Amniotic epithelial cell (primary cell): ENCODE measurements at places on chromosomes 2 and 18.
A peak's percentile ranks its signal among the peaks of the same experiment; 100 is the strongest.

DNA sequence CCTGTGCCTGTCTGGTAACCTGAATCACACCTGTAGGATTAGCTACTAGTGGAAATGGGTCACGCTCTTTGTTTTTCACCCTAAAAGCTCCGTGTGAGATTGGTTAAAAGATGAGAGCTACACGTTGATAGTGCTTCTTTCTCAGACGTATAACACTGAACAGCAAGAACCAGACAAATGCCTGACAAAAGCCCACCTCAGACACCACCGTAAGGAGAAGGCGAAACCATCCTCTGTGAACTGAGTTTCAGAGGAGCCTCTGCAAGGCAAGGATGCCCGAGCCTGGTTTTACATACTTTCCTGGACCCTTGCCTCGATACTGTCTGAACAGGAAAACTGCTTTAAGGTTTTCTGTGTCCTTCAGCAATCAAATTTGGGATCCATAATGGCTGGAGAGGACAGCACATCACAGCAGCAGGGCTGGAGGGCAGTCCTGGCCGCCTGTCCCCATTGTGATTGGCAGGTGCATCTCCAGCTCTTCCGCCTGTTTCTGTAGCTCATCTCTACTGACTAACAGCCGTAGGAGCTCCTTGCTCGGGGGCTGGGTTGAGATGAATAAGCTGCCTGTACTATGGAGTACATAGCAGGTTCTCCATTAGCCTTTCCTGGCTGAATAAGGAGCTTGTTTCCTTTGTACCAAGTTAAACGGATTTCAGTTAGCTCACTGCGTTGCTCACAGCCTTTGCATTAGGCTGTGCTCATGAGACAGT is 155.5 kb downstream of the MYT1L start:
- no peak for DNase-seq

- no peak for DNase-seq
Observed at GRCh38 chr18:24922491-24922890, 429.5 kb downstream of the ZNF521 start.

DNA sequence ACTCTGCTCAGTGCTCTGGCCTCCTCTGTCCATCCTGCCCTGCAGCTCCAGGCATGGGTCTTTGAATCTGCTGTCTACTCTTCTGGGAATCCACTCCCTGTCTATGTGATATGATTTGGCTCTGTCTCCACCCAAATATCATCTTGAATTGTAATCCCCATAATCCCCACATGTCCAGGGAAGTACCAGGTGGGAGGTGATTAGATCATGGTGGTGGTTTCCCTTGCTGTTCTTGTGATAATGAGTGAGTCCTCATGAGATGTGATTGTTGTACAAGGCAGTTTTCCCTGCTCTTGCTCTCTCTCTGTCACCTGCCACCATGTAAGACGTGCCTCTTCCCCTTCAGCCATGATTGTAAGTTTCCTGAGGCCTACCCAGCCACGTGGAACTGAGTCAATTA is 881.8 kb upstream of the ID2 start:
- no peak for DNase-seq

- no peak for DNase-seq
Observed at GRCh38 chr2:221895366-221896121, 323.4 kb upstream of the EPHA4 start.

DNA sequence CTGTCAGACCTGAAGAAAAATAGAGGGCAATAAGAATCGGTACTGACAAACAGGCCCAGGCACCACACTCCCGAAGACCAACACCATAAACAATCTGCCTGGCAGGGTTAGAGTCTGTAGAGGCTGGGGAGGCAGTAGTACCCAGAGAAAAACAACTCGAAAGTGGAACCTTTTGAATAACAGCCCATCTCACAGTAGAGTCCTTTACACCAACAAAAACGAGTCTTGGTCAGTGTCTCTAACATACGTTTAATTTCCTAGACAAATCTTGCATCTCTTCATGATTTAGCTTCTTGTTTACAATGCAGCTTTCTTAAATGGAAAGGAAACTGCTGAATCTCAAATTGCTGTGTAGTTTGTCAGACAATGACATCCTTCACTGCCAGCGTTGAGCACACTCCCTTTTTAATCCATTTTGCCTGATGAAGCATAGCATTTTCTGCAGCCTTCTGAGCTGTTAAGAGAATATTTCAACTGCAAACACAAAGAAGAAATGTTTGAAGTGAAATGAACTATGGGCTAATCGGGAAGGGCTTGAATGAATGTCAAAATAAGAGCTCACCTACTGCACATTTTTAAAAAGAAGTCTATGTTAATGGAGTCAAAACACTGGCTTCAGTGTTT is 73.1 kb upstream of the DSG1 start:
- DNase-seq = peak; percentile 71

DNA sequence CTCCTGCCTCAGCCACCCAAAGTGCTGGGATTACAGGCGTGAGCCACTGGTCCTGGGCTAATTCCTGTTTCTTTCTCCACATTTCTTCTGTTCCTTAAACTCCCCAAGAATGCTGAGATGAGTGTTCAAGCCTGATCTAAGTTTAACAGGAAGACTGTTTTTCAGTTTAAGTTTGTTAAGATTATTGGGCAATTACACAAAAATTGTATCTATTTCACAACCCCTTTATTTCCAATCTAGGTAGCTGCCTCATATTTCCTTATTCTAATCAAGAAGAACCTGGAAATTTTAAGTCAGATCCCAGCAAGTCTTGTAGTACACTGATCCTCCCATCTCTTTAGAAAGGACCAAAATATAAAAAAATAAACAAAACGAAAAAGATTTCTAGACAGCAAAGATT is 11.7 kb downstream of the SFT2D3 start:
- no peak for DNase-seq

DNA sequence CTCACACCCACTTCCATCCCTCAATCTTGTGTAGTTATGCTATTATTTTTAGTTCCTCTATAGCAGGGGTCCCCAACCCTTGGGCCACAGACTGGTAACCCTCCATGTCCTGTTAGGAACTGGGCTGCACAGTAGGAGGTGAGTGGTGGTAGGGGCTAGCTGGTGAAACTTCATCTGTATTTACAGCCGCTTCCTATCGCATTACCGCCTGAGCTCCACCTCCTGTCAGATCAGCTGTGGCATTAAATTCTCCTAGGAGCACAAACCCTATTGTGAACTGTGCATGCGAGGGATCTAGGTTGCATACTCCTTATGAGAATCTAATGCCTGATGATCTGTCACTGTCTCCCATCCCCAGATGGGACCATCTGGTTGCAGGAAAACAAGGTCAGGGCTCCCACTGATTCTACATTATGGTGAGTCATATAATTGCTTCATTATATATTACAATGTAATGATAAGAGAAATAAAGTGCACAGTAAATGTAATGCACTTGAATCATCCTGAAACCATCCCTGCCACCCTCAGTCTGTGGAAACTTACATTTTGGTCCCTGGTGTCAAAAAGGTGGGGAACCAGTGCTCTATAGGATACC is 1.6 kb upstream of the RAB11FIP5 start:
- DNase-seq = peak; percentile 72

GRCh38 chr2:202056611-202057010 is 16.4 kb upstream of the KIAA2012 start:
- no peak for DNase-seq

DNA sequence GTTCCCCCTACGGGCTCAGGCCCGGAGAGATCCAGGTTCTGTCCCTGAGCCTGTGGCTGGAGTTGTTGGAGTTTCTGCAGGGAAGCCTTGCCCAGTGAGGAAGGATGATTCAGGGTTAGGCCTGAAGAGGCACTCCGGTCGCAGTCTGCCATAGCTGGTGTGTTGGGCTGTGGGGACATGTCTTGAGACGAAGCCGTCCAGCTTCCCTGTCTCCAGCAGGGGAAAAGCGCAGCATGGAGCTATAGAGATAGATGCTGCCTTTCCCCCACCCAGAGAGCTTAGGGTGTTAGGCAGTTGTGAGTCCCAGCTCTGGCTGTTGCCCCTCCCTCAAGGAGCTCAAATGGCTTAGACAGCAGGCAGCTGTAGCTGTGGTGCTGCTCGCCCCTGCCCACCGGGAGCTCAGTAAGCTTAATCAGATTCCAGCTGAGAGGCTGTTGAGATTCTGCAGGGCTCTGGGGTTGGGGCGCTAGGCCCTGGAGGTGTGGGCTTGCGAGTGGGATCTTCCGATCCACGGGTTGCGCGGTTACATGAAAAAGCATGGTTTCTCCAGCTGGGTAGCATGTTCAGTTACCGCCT is 103.9 kb downstream of the PMAIP1 start:
- no peak for DNase-seq

- no peak for DNase-seq
Observed at GRCh38 chr2:147275943-147276342, 568.9 kb upstream of the ACVR2A start.

DNA sequence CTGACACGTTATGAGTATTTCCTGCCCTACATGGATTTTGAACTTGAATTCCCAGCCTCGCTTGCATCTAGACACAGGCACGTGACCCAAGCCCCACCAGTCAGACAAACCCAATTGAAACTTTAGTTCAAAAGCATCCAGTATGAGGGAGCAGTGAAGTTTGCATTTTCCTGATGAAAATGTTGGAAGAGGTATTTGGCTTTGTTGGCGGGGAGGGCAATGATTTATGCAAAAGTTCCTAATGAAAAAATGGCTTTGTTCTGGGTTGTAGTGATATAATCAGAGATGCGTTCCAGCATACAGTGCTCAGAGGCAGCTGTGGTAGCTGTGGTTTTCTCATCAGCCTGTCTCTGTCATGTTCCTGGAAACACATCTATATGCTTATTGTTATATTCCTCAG is 36.8 kb upstream of the CPS1 start:
- peak; percentile 30 for DNase-seq

DNA sequence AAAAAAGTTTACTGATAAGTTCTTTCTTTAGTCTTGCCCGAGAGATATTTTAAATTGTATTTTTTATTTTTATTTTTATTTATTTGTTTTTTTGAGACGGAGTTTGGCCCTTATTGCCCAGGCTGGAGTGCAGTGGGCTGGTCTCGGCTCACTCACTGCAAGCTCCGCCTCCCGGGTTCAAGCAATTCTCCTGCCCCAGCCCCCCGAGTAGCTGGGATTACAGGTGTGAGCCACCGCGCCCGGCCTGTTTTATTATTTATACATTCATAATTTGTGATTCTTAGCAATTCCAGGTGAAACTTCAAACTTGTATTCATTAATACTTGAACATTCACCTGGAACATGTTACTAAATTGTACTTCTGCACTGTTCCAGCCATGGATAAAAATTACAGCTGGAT is 2.9 kb downstream of the CREB1 start:
- no peak for DNase-seq

DNA sequence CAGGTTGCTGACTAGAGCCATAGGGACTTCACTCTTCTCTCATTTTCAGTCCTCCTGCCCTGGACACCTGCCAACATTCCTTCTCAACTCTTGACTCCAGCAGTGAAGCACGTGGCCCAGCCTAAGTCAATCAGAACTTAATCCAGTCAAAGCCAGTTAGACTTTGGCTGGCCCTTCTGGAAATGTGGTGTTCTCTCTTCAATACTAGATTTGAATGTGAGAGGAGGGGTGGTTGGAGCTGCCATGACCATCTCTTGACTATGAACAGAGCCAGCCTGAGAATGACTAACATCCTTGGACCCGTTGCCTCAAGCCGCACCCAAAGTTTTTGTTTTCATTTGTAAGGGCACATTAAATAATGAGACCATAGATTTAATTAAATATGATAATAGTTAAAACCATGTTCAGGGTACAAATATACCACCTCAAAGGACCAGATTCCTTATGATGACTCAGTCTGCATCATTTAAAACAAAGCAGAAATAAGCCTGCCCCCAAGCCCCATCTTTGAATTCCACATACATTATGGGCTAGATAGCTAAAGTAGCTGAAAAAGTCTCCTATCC is 49.7 kb upstream of the RASGRP3 start:
- DNase-seq = peak; percentile 76

GRCh38 chr2:51213826-51214225 is 181.9 kb upstream of the NRXN1 start:
- DNase-seq = no peak

DNA sequence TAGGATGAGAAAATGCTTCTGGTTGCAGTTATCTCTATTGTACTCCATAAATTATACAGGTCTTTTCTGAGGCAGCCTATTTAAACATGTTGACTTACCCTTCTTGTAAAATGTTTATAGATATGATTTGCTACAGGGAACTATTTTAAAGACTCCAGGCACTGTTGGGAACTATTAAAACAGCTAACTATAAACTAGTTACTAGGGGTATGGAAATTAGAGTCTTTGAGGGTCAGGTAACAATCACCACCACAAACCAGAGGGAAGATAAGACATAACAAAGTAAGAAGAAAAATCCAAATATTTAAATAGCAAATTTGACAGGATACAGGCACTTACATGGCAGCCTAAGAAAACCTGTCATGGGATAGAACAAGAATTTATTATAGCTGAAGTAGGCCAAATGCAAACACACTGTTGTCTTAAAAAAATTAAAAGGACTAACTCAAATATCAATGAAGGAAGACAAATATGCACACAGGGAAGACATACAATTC is 251.0 kb upstream of the CWC22 start:
- DNase-seq = no peak

DNA sequence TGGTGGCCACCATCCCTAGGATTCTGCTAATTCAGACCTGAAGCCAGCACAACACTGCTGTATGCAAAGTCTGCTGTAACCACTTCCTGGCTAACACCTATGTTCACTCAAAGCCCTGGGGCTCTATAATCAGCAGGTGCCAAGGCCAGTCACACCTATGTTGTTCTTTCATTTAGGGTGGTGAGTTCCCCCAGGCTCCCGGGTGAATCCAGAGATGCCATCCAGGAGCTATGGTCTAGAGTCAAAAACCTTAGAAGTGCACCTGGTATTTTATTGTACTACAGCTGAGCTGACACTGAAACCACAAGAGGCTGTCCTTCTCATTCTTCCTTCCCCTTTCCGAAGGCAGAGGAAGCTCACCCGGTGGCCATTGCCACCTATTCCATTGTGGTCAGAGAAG is 46.2 kb upstream of the CCDC141 start:
- DNase-seq = no peak

GRCh38 chr2:61763605-61764034 is 90.2 kb downstream of the FAM161A start:
- DNase-seq = peak; percentile 90

DNA sequence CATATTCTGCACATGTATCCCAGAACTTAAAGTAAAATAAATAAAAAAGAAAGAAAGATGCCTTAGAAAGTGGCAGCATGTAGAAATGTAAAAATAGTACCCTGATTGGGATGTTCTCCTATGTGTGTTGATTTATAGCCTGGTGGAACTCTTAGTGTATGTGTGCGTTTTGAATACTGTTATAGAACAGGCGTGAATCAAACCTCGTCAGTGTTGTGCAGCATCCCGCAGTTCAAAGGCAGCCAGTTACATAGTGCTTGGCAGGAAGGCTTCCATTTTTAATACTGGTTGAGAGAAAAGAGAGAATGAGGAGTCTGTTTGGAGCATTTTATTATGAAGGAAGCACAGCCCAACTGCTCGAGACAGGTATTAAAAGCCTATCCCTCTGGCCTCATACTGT is 49.4 kb downstream of the TANC1 start:
- no peak for DNase-seq

DNA sequence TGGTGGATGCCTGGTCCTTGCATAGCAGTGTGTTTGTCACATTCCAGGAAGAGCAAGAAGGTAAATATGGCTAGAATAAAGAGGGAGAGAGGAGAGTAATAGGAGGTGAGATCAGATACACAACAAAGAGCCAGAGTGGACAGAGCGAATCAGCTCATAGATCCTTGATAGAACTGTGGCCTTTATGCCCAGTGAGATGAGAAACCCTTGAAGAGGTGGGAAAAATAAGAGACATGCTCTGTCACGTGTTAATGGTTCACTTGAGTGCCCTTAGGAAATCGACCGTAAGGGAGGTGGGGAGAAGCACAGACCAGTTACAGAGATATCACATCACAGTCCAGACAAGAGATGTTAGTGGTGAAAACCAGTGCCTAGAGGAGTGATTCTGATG is 84.7 kb upstream of the RAB27B start:
- no peak for DNase-seq

GRCh38 chr2:65991381-65992197 is 443.3 kb upstream of the MEIS1 start:
- DNase-seq = no peak
